ENCODE measurements at places on chromosomes 4 and X.

DNA sequence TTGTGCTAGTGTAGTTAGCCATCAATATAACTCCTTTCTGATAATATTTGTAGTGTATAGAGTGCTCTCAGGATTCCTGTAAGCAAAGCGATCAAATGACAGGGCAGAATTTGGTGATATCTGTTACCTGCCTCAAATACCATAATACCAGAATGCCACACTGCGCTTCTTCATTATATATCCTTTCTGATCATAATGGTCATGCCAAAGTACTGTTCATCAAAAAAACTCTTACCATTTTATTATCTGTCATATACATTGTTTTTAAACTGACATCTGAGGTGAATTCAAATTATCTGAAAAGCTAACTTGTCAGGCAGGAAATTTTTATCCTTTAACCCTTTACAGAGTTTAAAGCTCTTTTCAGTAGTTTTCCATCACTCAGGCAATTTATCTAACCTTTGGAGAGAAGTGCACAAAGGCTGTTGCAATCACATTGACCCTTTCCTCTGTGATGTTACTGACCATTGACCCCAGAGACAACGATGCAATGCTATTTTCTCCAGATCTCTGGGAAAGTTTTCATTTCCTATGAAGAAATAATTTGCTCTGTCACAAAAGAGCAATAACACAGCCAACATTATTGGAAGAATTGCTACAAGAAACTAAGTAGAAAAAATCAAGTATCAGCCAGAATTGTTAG is 37.4 kb downstream of the UGT2B4 start:
- DNase-seq: no peak

- no peak for DNase-seq
Measured at GRCh38 chr4:147157860-147158701, 212.4 kb upstream of the TTC29 start.

- no peak for DNase-seq
Measured at GRCh38 chr4:184413261-184414046, 60.9 kb downstream of the IRF2 start.

- DNase-seq: no peak
Measured at GRCh38 chrX:15430076-15430475, 45.9 kb upstream of the VEGFD start.

DNA sequence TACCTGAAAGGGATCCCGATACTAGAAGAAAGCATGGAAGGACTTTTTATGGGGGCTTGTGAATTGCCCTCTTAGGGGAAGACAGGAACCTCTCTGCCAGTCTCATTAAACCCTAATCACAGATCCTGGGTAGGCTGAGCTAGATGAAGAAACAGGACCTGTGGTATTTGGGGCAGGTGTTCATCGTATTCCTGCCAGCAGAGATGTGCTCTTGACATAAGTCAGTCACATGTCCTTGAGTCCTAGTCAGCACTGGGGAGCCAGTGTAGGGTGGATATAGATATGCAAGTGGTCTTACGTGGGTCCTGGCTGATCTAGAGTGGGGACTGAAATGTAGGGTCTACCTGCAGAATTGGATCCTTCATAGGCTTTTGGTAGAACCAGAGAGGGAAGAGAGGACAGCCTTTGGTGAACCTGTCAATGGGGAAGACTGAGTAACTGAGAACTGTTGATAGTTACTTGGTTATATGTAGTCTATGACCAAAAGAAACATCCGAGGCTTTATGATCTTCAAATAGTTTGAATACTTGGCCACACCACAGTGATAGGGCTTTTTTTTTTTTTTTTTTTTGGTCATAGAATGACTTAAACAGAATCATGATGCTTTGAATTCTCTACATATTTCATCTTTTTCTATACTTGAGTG is 63.5 kb upstream of the WDR1 start:
- no peak for DNase-seq

DNA sequence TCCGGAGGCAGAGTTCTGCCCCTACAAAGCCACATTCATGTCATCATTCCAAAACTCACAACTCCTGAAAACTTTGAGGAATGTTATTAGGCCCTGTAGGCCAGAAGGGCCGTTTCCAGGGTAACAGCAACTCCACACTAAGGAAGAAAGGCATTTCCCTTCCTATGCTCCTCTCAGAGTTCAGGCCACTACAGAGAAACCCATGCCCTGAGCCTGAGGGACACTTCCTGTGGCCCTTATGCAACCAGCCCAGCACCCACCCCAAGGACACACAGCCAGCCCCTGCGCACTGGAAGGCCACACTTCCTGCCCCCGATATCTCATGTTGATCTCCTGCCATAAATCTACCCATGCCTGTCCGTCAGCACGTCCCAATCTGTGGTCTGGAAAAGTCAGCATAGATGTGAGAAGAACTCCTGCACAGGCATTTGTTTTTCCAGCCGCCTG is 289.3 kb downstream of the BCOR start:
- no peak for DNase-seq

DNA sequence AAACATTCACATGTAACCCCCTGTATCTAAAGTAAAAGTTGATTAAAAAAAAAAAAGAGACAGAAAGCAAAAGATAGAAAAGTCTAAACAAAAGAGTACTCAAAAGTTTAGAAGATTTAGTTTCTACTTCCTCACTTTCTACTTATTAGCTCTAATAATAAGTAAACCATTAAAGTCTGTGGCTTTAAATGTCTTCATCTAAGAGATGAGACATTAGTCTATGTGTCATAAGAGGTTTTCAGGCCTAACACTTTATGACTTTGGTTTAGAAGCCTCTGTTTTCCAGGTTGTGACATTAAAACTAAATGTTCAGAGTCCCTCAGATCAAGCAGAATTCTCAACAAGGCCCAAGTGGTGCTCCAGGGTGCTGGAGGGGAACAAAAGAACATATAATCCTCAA is 42.2 kb upstream of the GUCY1A1 start:
- DNase-seq: no peak

GRCh38 chr4:74447636-74448233 is 2.8 kb downstream of the AREG start:
- DNase-seq: no peak

- no peak for DNase-seq
Measured at GRCh38 chr4:25080571-25080970, 49.8 kb upstream of the LGI2 start.

GRCh38 chrX:138082896-138083295 is 517.0 kb downstream of the ZIC3 start:
- DNase-seq: no peak
